Mucosa of descending colon (tissue), 3 donors: ENCODE measurements at places on chromosomes 7 and 10. TPM values are rescaled to one million over a fixed set of nuclear protein-coding genes. Genes with fewer than 3 reads are reported as not detected.

Gene TAS2R5
- total RNA-seq, result 2.4 TPM

Gene DNAH11
- total RNA-seq, result 0.02 TPM

Gene ZNRF2
- 53.3 TPM for total RNA-seq

Gene WDR11
- total RNA-seq, result 42.0 TPM

Gene ERVW-1
- not detected for total RNA-seq
